ENCODE measurements at places on chromosomes 7 and 10. TPM values are rescaled to one million over a fixed set of nuclear protein-coding genes. Genes with fewer than 3 reads are reported as not detected.
A peak's percentile ranks its signal among the peaks of the same experiment; 100 is the strongest.

The INTS15 gene
- 36.9 TPM for total RNA-seq

The DPYSL4 gene
- 402 TPM for total RNA-seq

The PTF1A gene
- total RNA-seq: not detected

The ABCA13 gene
- total RNA-seq: 0.61 TPM

The TFR2 gene
- total RNA-seq: 5.1 TPM

The SH2B2 gene
- 11.6 TPM for total RNA-seq

The VAX1 gene
- total RNA-seq: 0.27 TPM

The BAIAP2L1 gene
- total RNA-seq: 0.66 TPM

The CDC14C gene
- total RNA-seq: not detected

- no peak for DNase-seq
Observed at GRCh38 chr7:72710983-72711382, 117.0 kb downstream of the TYW1B start.

DNA sequence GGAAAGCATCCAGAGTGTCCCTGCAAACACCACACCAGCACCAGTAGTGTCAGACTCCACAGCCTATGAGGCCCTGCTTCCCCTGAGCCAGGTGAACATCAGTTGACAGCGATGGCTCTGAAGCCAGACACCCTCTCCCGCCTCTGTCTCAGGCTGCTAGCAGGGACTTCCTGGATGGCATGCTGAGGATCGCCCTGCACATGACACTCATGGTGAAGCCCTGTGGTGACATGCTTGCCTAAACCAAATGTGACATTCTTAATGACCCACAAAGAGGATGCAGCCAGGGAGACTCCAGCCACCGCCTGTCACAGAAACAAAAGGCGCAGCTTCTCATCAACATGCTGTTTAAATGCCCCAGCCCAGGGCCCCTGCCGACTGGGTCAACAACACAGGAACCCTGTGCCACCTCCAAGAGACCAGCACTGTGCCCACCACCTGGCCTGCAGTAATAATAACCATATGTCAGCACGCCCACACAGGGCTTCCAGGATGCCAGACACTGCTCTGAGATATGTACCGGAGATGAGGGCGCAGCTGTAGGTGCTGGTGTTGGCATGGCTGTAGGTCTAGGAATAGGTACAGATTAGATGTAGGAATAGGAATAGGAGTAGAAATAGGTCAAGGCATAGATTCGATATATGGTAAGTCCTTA, 81.3 kb downstream of the GRID1 start:
- peak; percentile 9 for DNase-seq

DNA sequence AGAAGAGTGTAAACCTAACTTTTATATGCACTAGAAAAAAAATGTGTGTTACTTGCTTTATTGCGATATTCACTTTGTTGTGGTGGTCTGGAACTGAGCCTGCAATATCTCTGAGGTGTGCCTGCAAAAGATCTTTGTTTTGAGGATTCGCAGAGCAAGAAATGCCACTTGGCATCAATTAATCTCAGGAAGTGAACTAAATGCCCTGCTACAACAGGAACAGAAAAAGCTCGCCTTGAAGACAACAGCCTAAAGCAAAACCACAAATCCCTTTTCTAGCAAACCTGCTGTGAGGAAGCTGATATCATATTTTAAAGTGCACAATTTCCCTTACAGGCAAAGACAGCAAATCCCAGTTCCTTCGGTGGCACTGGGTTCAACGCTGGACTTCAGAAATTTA, 675.8 kb downstream of the KCNMA1 start:
- no peak for DNase-seq

GRCh38 chr7:103832438-103832837, 157.0 kb downstream of the RELN start:
- DNase-seq: no peak

DNA sequence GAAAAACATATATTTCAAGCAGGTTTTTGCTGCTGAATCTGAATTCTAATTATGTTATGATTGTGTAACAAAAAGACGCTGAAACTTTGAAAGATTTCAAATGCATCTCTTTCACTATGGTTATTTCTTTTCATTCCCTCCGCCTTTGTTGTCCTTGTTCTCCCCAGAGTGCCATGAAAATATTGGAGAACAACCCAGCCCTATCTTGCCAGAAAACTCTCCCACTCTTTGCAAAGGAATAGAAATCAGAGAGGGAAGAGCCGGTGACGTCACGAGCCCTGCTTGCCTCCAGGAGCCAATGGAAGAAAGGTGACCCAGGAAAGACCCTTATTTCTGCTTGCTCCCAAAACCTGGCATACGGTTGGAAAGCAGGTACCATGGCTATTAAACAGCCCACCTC, 3.4 kb downstream of the GFRA1 start:
- DNase-seq: no peak

- no peak for DNase-seq
Observed at GRCh38 chr10:94607111-94607510, 61.5 kb downstream of the HELLS start.

DNA sequence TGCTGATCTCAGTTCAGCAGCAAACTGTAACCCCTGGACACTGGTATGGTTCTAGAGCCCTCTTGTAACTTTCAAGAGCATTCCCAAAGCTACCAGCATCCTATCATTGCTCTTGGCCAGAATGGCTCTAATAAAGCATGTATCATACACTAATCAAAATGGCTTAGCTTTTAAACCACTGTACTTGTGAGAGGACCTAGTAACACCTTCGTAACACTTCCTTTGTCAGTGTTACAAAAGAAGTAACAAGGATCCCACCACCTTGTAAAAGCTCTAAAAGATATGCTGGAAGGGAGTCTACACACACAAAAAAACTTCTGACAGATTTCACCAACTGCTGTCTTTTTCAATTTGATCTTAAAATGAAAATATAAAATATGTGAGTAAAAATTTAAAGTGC, 144.7 kb downstream of the ALOX5 start:
- DNase-seq: no peak

DNA sequence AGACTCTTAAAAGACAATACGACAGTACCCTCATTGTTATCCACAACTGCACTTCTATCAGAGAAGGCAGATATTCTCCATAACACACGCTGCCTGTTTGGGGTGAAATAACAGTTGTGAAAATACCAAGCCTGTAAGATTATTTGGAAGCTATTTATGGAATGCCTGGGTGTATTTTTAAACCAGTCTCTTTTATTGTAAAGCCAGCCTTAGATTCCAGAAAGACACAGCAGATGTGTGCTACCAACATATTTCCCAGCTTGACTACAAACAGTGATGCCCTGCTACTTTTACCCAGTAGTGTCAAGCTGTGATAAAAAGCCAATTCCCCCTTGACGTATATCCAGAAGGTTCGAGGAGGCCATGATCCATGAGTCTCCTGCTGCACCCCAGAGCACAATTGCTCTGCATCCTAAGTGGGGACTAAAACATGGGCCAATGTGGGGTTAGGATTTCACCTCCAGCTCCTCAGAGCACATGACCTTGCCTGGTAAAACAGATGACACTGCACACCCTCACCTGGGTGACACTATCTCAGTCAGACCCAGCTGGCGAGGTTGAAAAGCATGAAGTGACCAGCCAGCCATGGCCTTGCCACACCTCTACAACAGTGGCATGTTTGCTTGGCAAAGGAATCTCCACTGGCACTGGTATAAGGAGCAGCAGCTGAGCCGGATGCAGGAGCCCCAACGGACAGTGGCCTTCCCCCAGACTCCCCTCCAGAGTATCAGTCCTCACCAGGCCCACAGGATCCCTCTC, 62.2 kb downstream of the GFRA1 start:
- no peak for DNase-seq

- no peak for DNase-seq
Observed at GRCh38 chr10:88689366-88689765, 16.7 kb upstream of the LIPK start.

- DNase-seq: peak; percentile 56
Observed at GRCh38 chr10:120746001-120746777, 105.0 kb upstream of the WDR11 start.

GRCh38 chr7:111640416-111640815, 78.1 kb upstream of the IMMP2L start:
- no peak for DNase-seq

- DNase-seq: peak; percentile 34
Observed at GRCh38 chr7:100477871-100478267, 1.1 kb downstream of the TSC22D4 start.

GRCh38 chr10:34736976-34737771, 77.9 kb downstream of the PARD3 start:
- DNase-seq: no peak

DNA sequence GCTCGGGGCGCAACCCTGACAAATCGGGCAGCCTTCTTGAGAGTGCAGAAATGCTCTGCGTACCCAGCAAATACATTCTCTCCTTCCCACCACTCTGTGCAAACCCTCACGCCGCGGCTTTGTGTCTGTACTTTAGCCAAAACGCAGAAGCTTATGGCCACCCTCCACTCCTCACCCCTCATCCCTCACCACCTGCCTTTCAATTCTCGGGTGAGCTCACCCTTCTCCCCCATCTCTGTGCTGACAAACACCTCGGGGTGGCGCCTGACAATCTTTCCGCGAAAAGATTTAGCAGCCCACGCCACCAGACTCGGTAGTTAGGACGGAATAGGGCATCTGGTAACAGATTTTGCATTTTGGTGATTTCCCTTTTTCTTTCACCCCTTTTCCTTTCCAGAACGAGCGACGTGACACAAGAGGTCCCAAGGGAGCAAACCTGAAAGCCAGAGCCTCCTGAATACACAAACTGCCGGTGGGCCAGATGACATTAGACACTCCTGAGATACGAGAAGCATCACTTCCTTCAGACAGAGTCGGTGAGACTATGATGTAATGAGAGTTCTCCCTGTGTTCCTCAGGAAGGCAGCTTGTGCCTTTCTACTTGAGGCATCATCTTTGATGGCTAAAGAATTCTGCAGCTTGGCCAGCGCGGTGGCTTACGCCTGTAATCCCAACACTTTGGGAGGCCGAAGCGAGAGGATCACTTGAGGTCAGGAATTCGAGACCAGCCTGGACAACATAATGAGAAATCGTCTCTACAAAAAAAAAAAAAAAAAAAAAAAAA, 671 bp upstream of the ATAD1 start:
- DNase-seq: peak; percentile 15

DNA sequence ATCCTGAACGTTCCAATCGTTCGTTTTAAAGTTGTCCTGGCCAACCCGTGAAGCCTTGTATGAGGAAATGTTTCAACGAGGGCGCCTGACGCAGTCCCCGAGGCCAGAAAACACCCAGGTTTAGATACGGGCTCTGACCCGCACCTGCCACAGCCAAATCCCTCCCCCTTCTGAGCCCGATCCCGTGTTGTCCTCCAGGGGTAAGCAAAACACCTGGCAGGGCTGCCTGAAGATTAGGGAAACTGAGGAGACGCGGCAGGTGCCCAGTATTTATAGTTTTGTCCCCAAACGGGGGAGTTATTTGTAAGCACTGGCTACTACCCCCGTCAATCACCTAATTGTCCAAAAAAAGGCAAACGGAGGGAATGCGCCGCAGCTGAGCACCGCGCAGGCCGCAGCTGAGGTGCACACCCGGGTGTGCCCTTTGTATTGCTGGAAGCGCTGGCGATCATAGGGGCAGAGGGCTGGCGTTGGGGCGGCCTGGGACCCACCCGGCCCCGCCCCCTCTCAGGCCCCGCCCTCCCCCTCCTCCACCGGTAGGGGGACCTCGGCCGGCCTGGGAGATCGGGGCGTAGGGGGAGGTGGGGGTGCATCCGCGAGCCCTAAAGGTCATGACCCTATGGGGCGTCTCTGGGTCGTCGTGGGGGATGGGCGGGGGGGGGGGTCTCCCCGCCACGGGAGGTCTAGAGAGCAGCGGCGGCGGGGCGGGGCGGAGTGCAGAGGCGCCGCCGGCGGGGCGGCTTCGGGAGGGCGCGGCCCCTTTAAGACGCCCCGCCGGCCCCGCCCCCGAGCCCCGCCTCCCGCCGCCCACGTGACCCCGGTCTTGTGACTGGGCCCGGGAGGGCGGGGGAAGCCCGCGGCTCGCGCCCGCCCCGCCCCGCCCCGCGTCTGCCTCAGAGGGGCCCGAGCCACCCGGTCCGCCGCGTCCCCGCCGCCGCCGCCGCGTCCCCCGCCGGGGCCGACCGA, at the start of gene BRI3:
Gene BRI3, plus strand, starts transcription at position 896 of the 966 bp plus-strand sequence. CDS start 110 bp downstream, outside the sequence.
- peak; percentile 92 for DNase-seq

GRCh38 chr7:8433477-8434289, at the start of gene NXPH1:
TSS of gene NXPH1 (plus strand) at chr7:8433609.
- DNase-seq: peak; percentile 72

- DNase-seq: no peak
Observed at GRCh38 chr10:68153473-68154210, 44.4 kb downstream of the MYPN start.

GRCh38 chr7:111145472-111145871, 54.5 kb downstream of the LRRN3 start:
- no peak for DNase-seq

DNA sequence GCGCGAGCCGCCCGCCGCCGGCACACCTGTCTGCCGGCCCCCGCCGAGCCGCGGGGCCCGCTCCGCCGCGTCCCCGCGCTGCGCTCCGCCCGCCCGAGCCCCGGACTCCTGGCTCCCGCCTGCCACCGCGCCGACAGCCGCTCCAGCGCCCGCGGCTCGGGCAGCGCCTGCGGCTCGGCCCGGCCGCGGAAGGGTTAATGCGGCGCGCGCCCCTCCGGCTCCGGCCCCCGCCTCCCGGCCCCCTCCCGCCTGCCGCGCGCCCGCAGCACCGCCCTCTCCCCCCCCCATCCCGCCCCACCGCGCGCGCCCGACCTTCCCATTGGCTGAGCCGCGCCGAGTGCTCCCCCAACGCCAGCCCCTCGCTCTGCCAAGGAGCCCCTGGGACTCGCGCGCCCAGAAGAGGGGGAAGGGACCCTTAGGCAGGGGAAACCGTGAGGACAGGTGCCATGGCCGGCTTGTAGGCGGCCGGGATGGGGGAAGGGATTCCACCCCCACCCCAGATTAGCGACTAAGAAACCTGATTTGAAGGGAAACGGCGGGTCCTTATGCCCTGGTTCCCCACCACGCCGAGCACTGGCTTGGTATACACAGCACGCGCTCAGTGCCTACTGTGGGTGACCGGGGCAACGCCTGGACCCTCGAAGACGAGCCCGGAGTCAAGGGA, at the start of gene KCNH2:
Gene KCNH2, minus strand, starts transcription at position 196 of the 664 bp plus-strand sequence. CDS start 408 bp downstream, outside the sequence.
- DNase-seq: peak; percentile 85

DNA sequence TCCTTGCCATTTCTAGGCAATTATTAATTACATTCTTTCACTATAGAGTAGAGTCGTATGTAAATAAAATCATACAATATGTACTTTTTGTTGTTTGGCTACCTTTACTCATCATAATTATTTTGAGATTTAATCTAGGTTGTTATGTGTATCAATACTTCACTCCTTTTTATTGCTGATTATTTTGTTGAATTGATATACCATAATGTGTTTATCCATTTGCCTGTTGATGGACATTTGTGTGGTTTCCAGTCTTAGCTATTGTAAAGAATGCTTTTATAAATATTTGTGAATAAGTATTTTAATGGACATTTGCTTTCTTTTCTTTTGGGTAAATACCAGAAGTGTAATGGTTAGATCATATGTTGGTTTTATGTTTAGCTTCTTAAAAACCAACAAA, 174.0 kb downstream of the RAMP3 start:
- no peak for DNase-seq

- no peak for DNase-seq
Observed at GRCh38 chr7:18425838-18426445, 69.6 kb upstream of the HDAC9 start.

DNA sequence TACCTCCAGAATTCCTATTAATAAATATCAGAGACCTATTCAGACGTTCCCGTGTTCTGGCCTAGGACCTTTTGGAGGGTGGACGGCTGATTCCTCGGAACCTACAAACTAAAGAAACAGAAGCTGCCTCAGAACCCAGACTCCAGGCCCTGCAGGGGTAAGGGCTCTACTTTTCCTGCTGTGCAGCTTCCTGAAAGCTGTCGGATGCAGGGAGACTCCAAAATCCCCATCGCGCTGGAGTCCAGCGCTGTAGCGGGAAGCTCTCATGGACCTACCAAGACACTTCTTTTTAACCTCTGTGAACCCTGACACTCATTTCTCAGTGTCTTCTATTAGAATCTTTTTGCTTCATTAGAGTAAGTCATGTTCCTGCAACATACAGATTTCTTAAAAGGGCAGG, 244.5 kb upstream of the PITRM1 start:
- no peak for DNase-seq

Data from glutamatergic neuron (in vitro differentiated cells).